Central memory CD8-positive, alpha-beta T cell (primary cell): ENCODE measurements at places on chromosomes 6 and 20.

DNA sequence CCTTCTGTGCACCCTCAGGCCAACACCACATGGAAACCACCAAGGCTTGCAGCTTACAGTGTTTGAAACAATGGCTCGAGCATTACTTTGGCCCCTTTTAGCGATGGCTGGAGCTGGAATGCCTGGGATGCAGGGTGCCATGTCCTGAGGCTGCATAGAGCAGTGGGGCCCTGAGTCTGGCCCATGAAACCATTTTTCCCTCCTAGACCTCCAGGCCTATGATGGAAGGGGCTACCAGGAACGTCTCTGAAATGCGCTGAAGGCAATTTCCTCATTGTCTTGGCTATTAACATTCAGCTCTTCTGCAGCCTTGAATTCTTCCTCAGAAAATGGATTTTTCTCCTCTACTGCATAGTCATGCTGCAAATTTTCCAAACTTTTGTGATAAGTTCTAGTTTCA lies 29.9 kb upstream of the SERINC1 start:
- H3K4me3 ChIP-seq: no peak overlapping the region
- peaks cover 28% of the 10 kb centered on the region for H3K27me3 ChIP-seq
- no peaks in the 10 kb centered on the region for H3K4me1 ChIP-seq
- no peak for DNase-seq
- H3K36me3 ChIP-seq: peaks cover 2% of the 10 kb centered on the region

- no peaks in the 10 kb centered on the region for H3K27me3 ChIP-seq
- H3K36me3 ChIP-seq: no peaks in the 10 kb centered on the region
- no peak for DNase-seq
- H3K4me3 ChIP-seq: no peak overlapping the region
These were observed 172.8 kb downstream of the GJA1 start for GRCh38 chr6:121608270-121608669.

DNA sequence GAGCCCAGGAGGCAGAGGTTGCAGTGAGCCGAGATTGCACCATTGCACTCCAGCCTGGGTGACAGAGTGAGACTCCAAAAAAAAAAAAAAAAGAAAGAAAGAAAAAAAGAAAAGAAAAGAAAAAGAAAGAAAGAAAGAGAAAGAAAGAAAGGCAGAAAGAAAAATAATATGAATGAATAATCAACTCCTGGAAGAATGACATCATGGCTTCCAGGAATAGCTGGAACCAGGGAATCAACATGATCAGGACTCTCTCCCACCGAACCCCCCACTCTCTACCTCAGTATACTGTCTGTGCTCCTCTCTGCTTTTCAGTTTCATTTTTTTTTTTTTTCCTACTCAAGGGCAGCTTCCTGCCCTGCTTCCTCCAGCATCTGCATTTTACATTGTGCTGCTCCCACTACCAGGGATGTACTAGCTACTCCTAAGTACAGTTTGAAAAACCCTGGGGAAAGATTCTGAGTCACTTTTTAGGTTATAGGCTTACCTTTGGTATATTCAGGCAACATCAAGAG lies 19.7 kb upstream of the MTCL3 start:
- H3K27me3 ChIP-seq: peaks cover 25% of the 10 kb centered on the region
- no peaks in the 10 kb centered on the region for H3K36me3 ChIP-seq
- H3K27ac ChIP-seq: no peak overlapping the region

GRCh38 chr6:32436995-32437836 lies 2.5 kb upstream of the HLA-DRA start:
- H3K27ac ChIP-seq: no peak overlapping the region
- H3K36me3 ChIP-seq: peaks cover 13% of the 10 kb centered on the region
- no peak overlapping the region for H3K4me3 ChIP-seq
- no peak for DNase-seq
- no peaks in the 10 kb centered on the region for H3K27me3 ChIP-seq

GRCh38 chr6:106563614-106564013 lies 65.7 kb downstream of the RTN4IP1 start:
- H3K4me1 ChIP-seq: no peaks in the 10 kb centered on the region
- H3K36me3 ChIP-seq: peaks cover 81% of the 10 kb centered on the region
- peak overlapping the region; percentile 60 for H3K27ac ChIP-seq
- no peaks in the 10 kb centered on the region for H3K27me3 ChIP-seq

- peaks cover 1% of the 10 kb centered on the region for H3K36me3 ChIP-seq
- DNase-seq: no peak
- no peak overlapping the region for H3K27ac ChIP-seq
These were observed 164.1 kb upstream of the SYNDIG1 start for GRCh38 chr20:24305371-24305770.

- DNase-seq: no peak
- no peaks in the 10 kb centered on the region for H3K36me3 ChIP-seq
- H3K4me3 ChIP-seq: no peak overlapping the region
- no peaks in the 10 kb centered on the region for H3K4me1 ChIP-seq
These were observed 203.4 kb downstream of the TTLL2 start for GRCh38 chr6:167528239-167528638.

DNA sequence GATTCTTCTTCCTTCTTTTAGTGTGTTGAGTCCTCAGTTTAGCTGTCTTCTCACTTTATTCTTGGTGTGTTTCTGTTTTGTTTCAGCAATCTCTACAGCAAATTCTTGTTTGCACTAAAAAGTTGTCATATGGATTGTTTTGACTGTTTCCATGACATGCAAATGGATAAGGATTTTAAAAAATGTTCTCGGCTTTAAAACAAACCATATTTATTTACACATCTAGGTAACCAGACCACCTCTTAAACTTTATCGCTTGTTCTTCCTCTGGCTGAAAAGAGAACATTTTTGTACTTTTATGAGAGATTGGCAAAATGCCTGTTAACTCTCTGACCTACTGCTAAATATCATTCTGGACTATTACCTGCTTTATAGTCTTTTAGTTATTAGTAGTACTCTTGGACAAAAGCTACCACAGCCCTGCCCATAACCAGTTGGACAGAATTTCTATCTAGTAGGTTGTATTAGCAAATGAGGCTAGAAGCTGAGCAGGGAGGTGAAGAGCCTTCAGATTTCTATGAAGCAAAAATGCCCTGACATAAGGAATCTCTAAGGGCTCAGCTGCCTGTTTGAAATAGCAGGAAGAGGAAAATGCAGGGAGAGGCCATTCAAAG lies 268.3 kb downstream of the CD109 start:
- H3K4me3 ChIP-seq: no peak overlapping the region
- peaks cover 18% of the 10 kb centered on the region for H3K27me3 ChIP-seq
- no peak for DNase-seq
- H3K4me1 ChIP-seq: no peaks in the 10 kb centered on the region
- H3K36me3 ChIP-seq: no peaks in the 10 kb centered on the region
- H3K27ac ChIP-seq: no peak overlapping the region

DNA sequence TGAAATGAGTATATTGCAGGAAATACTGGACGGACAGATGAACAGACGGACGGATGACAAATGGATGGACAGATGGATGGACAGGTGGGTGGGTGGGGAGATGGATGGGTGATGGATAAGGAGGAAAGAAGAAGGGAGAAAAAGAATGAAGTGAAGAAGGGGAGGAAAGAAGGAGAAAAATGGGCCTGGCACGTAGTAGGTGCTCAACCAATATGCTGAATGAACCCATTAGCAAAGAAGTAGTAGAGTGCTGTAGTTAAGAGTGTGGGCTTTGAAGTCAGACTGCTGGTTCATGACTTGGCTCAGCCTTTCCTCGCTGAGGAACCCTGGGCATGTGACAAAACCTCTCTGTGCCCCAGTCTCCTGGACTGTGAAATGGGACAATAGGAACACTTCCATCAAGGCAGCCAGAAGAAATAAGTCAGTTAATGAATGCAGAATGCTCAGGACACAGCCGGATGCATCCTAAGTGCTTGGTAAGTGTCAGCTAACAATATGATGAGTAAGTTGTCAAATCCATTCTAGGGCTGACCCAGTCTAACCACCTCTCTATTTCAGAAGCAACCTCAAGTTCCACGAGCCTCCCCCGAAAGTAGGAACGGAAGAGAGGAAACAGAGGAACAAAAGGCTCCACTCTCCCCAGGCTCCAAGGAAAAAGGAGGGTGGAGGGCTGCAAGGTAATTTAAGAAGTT lies 37.9 kb downstream of the PREX1 start:
- peaks cover 79% of the 10 kb centered on the region for H3K4me1 ChIP-seq
- no peak overlapping the region for H3K27ac ChIP-seq
- H3K4me3 ChIP-seq: peak overlapping the region; percentile 25
- no peaks in the 10 kb centered on the region for H3K27me3 ChIP-seq
- no peak for DNase-seq

DNA sequence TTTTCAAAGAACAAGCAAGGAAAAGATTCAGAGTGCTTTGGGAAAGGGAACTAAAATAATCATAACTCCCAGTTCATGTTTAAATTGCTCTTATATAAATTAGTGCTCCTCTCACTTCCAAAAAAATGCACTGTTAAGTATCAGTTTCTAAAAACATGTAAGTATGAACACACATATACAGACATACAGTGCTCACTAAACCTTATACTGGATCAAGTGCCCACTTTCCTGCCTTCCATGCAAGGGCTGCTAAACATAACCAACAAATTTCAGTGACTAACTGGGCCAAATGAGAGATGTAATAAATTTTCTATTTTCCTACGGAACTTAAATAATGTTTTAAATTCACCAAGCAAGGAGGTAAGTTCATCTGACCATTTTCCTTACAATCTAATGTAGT lies 6.4 kb downstream of the TFAP2A start:
- H3K27me3 ChIP-seq: peaks cover 66% of the 10 kb centered on the region
- no peak overlapping the region for H3K4me3 ChIP-seq
- H3K36me3 ChIP-seq: peaks cover 23% of the 10 kb centered on the region
- DNase-seq: no peak
- no peak overlapping the region for H3K27ac ChIP-seq

- no peak for DNase-seq
- no peak overlapping the region for H3K4me3 ChIP-seq
- no peaks in the 10 kb centered on the region for H3K36me3 ChIP-seq
- no peak overlapping the region for H3K27ac ChIP-seq
- no peaks in the 10 kb centered on the region for H3K4me1 ChIP-seq
- H3K27me3 ChIP-seq: no peaks in the 10 kb centered on the region
These were observed 217.0 kb downstream of the HAO1 start for GRCh38 chr20:7723284-7723683.

- no peaks in the 10 kb centered on the region for H3K4me1 ChIP-seq
- H3K27me3 ChIP-seq: no peaks in the 10 kb centered on the region
- H3K27ac ChIP-seq: no peak overlapping the region
- peaks cover 9% of the 10 kb centered on the region for H3K36me3 ChIP-seq
- no peak for DNase-seq
- no peak overlapping the region for H3K4me3 ChIP-seq
These were observed 342.4 kb upstream of the PLCB4 start for GRCh38 chr20:8726460-8726859.

DNA sequence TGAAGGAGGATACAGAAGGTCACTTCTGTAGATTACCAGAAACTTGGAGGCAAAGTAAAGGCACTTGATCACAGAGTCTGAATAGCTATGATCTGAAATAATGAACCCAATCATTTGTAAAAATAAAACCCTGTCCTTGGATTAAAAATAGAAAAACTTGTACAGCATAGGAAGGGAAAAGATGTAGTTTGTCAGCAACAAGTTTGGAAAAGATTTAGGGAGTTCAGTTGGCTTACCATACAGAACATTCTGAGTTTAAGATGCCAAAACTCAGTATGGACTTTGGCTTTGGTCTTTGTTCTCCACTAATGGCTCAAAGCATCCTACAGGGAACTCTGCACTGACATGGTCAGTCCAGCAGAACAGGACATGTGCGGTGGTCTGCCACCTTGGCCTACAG lies 240.6 kb downstream of the BCKDHB start:
- no peaks in the 10 kb centered on the region for H3K36me3 ChIP-seq
- H3K27me3 ChIP-seq: no peaks in the 10 kb centered on the region
- no peaks in the 10 kb centered on the region for H3K4me1 ChIP-seq
- H3K4me3 ChIP-seq: no peak overlapping the region
- no peak for DNase-seq

GRCh38 chr20:44071057-44071456 lies 115.9 kb downstream of the JPH2 start:
- peaks cover 15% of the 10 kb centered on the region for H3K36me3 ChIP-seq
- no peak for DNase-seq
- peaks cover 47% of the 10 kb centered on the region for H3K4me1 ChIP-seq
- H3K27ac ChIP-seq: peak overlapping the region; percentile 96
- peak overlapping the region; percentile 80 for H3K4me3 ChIP-seq

GRCh38 chr20:31711179-31712111 lies 11.2 kb downstream of the BCL2L1 start:
- no peaks in the 10 kb centered on the region for H3K27me3 ChIP-seq
- peaks cover 19% of the 10 kb centered on the region for H3K36me3 ChIP-seq
- H3K4me1 ChIP-seq: peaks cover 88% of the 10 kb centered on the region
- no peak for DNase-seq
- no peak overlapping the region for H3K4me3 ChIP-seq

DNA sequence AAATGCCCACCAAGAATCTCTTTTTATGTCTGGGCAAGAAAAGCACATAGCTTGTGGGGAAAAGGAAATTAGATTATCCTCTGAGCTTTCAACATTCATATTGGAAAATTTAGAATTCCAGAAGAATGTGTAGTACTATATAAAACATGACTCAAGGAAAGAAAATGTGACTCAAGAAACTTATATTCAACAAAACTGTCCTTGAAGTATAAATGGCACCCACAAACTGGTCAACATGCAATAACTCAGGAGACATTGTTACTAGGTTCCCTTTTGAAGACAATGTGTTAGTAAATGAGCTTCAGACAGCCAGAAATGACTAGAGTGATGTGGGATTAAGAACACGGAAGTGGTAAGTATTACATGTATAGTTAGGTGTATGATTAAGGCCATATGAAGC lies 26.1 kb upstream of the TINAG start:
- H3K27ac ChIP-seq: no peak overlapping the region
- H3K4me1 ChIP-seq: no peaks in the 10 kb centered on the region
- no peaks in the 10 kb centered on the region for H3K36me3 ChIP-seq
- DNase-seq: no peak
- no peak overlapping the region for H3K4me3 ChIP-seq

DNA sequence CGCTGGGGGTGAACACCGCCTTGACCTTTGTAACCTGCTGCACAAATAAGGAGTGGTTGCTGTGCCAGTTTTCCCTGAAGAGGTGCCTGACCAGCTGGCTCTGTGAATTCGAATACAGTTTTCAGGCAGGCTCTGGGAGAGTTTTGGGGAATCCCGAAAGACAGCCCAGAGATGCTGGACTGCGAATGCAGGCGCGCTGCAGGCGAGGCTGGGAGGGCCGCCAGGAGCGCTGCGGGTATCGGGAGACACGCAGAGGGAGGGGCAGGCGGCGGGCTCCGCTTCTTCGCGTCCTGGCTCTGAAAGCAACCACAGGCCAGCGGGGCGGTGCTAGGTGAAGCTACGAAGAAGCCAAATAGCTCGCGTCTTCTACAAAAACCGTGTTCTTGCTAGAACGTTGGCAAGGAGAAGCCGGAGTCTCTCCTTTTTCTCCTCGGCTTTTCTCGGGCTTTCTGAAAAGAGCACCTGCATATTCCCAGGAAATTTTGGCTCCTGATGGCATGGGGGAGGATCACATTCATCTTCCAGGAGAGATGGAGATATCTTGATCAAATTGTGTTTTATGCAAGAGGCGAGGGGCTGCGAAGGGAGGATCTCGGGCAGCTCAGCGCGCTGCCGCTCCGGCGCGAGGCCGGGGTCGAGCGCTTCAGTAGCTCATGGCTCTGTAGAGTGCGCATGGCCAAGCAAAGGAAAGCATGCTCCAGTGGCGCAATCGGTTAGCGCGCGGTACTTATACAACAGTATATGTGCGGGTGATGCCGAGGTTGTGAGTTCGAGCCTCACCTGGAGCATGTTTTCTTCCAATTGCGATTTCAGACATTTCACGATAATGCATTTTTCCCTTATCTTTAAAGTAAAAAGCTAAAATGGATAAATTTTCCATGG lies 158.1 kb upstream of the ZNF184 start:
- H3K4me1 ChIP-seq: no peaks in the 10 kb centered on the region
- H3K27me3 ChIP-seq: peaks cover 93% of the 10 kb centered on the region
- peak overlapping the region; percentile 36 for H3K4me3 ChIP-seq
- peak overlapping the region; percentile 75 for H3K27ac ChIP-seq
- peaks cover 2% of the 10 kb centered on the region for H3K36me3 ChIP-seq

- H3K4me1 ChIP-seq: peaks cover 18% of the 10 kb centered on the region
- H3K4me3 ChIP-seq: peak overlapping the region; percentile 32
- peaks cover 46% of the 10 kb centered on the region for H3K36me3 ChIP-seq
- H3K27ac ChIP-seq: peak overlapping the region; percentile 41
- no peak for DNase-seq
These were observed 13.2 kb downstream of the SYTL3 start for GRCh38 chr6:158662954-158663624.
